ENCODE measurements at places on chromosomes 7 and 10. TPM values are rescaled to one million over a fixed set of nuclear protein-coding genes. Genes with fewer than 3 reads are reported as not detected.

Gene DGKI
- 4.2 TPM for total RNA-seq

Gene CAMK2G
- total RNA-seq = 16.4 TPM

Gene CADPS2
- total RNA-seq = 0.13 TPM

DNA sequence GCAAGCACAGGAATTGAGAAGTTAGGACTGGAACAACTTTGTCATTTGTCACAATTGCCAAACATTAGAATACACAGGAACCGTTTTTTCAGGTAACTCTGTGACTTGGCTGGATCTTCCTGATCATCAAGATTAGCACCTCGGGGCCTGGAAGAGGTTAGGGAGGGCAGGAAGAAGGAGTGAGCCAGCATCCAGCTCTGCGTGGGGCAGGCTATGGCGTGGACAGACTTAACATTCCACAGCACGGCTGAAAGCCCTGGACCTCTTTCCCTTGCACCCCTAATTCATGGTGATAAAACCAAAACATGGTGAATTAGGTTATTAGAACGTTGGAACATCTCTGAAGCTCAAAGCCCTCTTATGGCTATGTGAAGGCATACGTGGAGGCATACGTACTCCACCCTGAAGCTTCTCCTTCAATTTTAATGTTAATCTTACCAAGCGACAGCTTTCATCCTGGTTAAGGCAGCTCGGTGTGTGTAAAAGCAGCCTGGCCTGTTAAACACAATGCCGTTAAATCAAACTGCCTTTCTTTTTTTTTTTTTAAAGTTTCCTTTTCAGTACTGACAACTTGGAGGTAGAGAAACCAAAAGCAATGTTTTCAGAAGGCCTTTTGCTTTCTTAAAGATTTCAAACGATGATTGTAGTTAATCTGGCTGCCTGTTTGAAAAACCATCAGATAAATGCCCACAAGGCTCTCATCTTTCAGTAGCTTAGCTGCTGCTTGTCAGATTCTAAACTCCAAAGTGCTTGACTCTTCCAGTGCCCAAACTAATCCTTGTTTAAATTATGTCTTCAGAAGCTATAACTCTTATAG, 4.5 kb downstream of the GRK5 start:
- DNase-seq = no peak

DNA sequence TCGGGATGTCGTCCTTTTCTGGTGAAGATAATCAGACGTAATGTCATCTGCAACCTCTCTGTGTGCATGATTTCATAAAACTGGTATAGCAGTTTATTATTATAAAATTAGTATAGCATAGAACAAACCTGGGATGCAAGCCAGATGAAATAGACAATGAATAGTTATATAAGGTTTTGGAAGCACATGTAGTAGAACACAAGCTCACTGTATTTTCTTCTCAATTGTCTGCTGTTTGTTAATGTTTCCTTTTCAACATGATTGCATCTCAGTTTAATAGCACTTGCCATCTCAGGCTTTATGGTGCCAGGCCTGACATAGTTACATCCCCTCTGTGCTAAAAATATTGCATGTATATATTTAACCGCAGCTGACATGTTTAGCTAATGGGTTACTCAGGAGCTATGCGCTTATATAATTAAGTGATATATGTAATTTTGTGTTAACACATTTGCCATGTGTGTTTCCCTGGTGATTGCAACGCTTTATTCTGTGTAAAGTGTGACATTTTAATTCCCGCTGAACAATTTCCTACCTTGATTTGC, 132.7 kb downstream of the ARID5B start:
- DNase-seq = no peak

GRCh38 chr10:8054494-8055407, at the start of gene GATA3:
GATA3 (plus strand) TSS chr10:8054688; CDS start chr10:8055656, 968 bp downstream.
- DNase-seq = peak; percentile 55

DNA sequence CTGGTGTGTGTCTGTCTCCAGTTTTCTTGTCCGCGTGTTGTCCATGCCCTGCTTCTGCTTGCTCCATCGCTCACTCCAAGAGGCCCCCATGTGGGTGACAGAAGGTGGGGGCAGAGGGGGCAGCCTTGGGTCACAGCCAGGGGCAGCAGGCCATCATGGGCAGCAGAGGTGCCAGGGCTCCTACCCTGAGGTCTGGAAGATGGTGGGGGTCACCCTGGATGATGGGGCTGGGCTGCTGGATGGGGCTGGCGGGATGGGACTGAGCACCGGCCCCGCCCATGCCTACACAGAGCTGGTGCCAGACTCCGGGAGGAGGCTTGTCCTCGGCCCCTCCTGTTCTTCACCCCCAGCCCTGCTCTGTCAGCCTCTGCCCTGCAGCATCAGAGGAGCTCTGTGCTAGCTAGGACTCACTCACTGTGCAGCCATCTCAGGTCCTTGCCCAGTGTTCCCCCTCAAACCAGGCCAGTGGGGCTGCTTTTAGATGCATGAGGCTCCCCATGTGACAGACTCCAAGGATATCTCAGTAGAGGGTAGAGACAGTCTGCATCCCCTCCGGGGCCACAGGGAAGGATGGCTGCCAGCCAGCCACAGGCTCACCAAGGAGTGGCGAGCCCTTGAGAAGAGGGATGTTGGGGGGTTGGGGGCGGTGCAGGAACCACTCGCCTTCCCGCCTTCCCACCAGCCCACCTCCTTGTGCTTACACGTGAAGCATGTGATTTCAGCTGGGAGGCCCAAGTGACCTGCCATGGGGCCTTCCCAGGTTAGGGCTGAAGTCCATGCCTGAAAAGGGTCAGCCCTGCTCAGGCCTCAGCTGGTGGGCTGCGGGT, 35.5 kb upstream of the PPIF start:
- no peak for DNase-seq

Gene ZNF511
- total RNA-seq = 26.9 TPM

Gene ADAM22
- 0.19 TPM for total RNA-seq

DNA sequence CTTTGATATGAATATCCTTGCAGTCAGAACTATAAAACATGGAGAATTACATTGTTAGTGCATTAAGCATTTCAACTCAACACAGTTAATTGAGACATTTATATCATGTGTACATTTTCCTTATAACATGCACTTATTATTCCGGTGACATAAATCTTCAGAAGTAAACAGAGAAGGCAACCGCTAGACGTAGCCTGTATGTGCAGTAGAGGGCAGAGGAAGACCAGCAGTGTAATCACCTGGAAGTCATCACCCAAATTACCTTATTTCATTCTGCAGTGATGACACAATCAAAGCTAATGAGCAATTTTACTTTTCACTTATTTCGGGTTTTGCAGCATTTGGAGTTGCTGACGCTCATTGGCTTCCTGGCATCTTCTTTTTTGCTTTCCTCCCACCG, 394.6 kb downstream of the SDK1 start:
- DNase-seq = no peak

GRCh38 chr7:31290601-31291000, 49.9 kb downstream of the NEUROD6 start:
- DNase-seq = no peak

GRCh38 chr7:69907720-69908119, 309.4 kb downstream of the AUTS2 start:
- DNase-seq = no peak

DNA sequence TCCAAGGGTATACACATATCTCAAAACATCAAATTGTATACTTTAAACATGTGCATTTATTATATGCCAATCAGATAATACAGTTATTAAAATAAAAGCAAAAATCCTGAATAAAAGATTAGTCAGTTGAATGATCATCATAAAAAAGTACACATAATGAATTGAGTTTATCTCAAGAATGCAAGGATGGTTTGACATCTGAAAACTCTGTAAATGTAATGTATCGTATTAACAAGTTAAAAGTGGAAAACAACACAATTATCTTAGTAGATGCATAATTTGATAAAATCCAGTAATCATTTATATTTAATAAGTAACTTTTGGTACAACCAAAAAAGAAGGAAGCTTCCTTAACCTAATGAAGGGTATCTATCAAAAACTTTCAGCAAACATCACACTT, 86.6 kb downstream of the COL28A1 start:
- DNase-seq = peak; percentile 42

DNA sequence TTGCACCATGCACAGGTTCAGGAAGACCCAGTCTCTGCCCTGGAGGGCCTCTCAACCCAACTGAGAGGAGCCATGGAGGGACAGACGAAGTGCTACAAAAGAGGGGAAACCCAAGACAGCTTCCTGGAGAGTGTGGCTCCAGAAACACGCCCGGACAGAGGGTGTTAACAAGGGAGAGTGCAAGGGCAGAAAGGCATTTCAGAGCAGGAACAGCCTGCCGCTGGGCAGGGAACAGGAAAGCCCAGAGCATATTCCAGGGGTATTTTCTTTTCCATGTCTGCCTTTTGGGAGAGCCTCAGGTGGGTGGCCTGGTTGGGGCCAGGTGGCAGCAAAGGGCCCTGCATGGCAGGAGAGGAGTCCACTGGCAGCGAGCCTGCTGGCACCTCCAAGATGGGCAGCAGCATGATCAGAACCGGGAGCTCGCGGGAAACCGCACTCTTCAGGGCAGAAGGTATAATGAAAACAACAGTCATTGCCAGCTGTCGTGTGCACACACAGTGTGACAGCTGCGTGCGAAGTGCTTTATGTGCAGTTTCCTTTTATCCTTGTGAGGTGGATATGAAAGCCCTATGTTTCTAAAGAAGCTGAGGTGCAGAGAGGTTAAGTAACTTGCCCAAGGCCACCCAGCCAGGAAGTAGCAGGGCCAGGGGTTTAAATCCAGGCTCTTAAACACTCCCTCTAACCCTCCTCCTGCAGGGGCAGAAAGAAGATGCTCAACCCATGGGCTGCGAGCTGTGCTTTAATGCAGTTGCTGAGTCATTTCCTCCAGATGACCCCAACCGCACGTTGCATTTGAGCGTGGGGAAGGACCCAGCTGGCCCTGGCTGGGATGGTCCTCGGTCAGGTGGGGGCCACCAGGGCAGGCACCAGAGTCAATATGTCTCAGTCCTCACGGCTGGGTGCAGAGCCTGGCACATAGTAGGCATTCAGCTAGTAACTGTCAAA, 128.6 kb downstream of the OAT start:
- DNase-seq = peak; percentile 78

Gene NYAP1
- 0.23 TPM for total RNA-seq

Gene KIAA1217
- total RNA-seq = 5.2 TPM

Gene TMEM168
- total RNA-seq = 13.7 TPM

- no peak for DNase-seq
Measured at GRCh38 chr7:136657482-136657921, 210.9 kb upstream of the CHRM2 start.

Gene TRIM73
- 0.83 TPM for total RNA-seq

Gene AGAP5
- total RNA-seq = 1.0 TPM

Gene SFXN2
- total RNA-seq = 2.2 TPM

Gene SLC29A4
- 4.7 TPM for total RNA-seq

Gene PVRIG
- total RNA-seq = not detected

DNA sequence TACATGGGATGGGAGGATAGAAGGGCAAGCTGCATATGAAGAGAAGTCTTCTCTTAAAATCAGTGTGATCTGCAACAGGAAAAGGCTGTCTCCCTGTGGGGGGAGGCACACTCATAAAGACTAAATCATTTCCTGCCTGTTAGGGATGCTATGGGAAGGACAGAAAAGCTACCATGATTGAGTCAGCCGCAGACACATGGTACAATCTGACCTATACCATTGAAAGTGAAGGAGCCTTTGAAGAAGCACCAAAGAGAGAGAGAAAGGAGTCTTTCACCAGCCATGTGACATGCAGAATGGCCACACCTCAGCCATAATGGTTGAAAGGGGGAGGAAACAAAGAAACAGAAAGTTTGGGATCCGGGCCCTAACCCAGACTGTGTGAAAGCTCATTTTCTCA, 29.1 kb downstream of the NUDCD3 start:
- DNase-seq = peak; percentile 69

DNA sequence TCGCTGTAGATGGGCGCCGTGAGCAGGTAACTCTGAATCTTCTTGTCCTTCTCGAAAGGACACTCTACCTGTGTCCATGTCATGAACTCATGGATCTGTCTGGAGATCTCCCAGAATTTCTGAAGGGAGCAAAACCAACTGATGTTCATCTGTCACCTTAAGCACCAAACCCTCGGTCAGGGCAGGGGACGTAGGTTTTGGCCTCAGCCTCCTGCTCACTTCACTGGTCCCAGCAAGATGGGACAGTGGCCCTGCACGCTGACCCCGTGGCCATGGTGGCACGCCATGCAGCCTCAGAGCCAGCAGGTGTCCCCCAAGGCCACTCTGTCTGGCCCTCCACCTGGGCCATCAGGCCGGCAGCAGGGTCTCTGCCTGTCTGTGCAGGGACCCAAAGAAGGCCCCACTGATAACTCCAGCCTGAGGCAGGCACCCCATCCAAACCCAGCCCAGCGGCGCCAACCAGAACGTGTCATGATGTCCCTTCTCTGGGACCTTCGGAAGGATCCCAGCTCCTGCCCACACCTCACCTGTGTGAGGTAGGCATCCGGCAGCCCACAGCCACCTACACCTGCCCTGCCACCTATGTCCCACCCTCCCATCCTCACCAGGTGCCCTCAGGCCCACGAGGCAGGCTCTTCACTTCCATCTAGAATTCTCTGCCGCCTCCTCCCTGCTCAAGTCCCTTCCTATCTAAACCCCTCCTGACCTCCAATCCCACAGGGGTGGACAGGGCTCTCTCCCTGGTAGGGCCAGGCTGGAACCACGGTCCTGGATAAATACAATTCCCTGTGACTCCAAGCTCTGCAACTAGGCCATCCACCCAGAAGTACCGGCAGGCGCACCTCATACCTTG, 59.0 kb downstream of the CSGALNACT2 start:
- no peak for DNase-seq

DNA sequence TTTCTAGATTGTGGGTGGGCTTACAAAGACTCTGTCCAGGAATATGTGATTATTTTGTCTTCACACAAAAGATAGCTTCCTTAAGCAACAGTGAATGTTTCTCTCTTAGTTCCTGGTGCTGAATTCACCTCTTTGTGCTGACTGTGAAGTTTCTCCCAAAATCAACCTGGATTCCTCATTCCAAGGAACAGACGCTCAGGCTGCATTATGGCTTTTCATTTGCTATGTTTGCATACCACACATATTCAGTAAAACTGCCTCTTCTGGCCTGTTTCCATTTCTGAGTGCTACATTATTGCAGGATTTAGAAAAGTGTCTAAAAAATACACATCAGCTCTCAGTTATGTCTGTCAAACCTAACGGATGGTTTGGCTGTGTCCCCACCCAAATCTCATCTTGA, 21.5 kb downstream of the MACROH2A2 start:
- no peak for DNase-seq

DNA sequence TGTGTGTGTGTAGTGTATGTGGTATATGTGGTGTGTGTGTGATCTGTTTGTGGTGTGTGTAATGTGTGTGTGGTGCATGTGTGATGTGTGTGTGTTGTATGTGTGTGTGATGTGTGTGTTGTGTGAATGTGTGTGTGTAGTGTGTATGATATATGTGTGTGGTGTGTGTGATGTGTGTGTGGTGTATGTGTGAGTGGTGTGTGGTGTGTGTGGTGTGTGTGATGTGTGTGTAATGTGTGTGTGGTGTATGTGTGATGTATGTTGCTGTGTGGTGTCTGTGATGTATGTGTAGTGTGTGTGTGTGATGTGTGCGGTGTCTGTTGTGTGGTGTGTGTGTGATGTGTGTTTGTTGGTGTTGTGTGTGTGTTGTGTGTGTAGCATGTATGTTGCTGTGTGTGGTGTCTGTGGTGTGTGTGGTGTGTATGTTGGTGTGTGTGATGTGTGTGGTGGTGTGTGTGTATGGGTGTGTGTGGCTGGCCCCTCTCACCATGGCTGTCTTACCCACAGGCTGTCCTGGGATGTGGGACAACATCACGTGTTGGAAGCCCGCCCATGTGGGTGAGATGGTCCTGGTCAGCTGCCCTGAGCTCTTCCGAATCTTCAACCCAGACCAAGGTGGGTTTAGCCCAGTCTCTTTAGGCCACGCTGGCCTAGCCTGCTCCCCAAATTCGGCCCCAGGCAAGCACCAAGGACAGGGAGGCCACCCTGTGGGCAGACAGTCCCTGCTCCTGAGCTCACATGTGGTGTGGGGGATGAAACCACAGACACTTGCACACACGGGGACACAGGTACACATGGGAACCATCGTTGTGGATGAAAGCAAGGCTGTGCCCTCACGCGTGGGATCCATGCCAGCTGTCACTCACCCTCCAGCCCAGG, 25.6 kb downstream of the ADCYAP1R1 start:
- no peak for DNase-seq
